CD4-positive, alpha-beta T cell treated with Interleukin-1 beta for 1 hour (primary cell): ENCODE measurements at places on chromosomes 3 and 15.

DNA sequence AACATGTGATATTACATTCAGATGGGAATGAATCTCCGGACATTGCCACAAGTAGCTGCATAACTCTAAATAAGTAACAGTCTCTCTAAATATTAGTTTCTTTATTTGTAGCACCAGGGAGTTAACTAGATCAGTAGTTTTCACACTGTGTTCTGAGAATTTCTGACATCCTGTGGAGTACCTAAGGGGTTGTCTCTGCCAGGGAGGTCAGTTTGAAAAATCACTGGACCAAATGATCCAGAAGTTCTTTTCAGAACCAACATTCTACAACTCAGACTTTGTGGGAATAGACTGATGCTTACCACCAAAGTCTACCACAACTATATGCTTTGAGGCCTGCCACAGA is 9.0 kb upstream of the ILDR1 start:
- no peak for DNase-seq

DNA sequence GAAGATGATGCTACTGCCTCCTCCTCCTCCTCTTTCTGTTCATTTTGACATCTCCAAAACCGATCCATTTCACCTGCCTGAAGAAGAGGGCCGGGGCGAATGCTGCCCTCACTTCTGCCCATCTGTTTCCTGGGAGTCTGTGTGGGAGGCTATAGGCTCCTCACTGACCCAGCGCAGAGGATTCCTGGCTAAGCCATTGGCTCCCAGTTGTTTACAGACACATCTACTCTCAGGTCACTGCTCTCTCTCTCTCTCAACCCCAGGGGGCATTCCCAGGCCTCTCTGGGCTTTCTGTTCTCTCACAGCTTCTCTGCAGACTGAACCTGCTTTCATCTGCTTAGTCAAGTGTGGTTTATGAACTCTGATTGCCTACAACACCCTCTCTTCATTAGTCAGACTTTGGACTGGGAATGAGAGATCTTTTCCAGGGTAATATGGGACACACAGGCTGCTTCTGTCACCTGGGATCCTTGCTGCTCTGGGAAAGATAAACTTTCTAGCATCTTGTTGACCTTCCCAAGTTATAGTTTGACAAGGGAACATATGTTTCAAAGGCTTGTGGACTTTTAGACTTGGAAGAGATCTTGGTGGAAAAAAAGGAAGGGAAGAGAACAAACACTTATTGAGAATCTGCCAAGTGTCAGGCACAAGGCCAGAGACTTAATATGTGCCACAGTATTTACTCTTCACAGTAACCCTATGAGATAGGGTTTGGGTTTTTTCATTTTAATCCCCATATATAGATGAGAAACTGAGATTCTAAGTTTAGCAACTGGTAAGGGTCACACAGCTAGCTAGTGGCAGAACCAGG is 30.2 kb upstream of the USP3 start:
- DNase-seq, result peak; percentile 66

- DNase-seq, result no peak
These were observed 42.3 kb upstream of the ROPN1 start for GRCh38 chr3:124034016-124034843.

GRCh38 chr3:141328286-141329166 is 39.8 kb upstream of the ZBTB38 start:
- no peak for DNase-seq
